ENCODE measurements at places on chromosomes 11 and 22. TPM values are rescaled to one million over a fixed set of nuclear protein-coding genes. Genes with fewer than 3 reads are reported as not detected.

The CARD10 gene
- 1.00 TPM for total RNA-seq

The ARHGAP20 gene
- under 0.01 TPM for total RNA-seq

The CSTPP1 gene
- total RNA-seq = 22.3 TPM

The NCR3LG1 gene
- total RNA-seq = 11.6 TPM

The HDHD5 gene
- 43.6 TPM for total RNA-seq

The TM7SF2 gene
- 12.7 TPM for total RNA-seq

The DDTL gene
- total RNA-seq = 0.15 TPM

The CFAP300 gene
- 0.67 TPM for total RNA-seq

The HTR3A gene
- not detected for total RNA-seq

The INS gene
- total RNA-seq = not detected

The IFTAP gene
- total RNA-seq = 25.8 TPM

The TH gene
- total RNA-seq = not detected

The NPTXR gene
- total RNA-seq = under 0.01 TPM

Data from melanocyte of skin (primary cell).